IPS DF 19.7 (cell line): ENCODE measurements at places on chromosomes 2 and 18.

DNA sequence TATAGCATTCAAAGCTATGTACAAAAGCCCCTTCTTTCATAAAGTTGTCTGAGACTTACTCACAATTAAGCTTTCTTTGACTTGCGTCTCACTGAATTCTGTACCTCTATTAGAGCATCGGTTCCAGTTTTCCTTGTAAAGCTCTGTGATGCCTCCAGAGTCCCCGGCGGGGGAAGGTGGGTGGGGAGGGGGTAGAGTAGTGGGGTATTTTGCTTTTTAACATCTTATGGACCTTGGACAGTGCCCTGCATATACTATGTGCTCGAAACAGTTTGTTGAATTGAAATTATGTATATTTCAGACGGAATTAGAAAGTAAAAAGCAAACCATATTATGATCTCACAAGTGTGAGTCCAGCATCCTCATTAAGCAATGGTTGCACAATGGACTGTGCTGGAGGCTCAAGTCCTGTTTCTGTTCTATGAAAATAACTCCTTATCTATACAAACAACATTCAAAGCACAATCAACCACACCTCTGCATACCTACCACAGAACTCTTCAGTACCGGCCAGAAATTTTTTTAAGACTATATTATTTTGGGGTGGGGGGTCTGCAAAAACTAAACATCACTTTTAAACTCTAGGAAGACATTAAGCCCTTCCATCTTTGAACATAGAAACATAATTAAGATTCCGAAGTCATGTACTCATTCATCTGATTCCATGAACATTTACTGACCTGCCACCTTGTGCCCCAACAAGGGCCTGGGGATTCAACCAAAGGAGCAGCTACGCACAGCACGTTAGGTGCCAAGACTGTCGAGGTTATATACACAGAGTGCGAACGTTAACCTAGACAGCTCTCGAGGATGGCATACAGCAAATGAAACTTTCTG is 908 bp downstream of the STAT1 start:
- no peak for DNase-seq

DNA sequence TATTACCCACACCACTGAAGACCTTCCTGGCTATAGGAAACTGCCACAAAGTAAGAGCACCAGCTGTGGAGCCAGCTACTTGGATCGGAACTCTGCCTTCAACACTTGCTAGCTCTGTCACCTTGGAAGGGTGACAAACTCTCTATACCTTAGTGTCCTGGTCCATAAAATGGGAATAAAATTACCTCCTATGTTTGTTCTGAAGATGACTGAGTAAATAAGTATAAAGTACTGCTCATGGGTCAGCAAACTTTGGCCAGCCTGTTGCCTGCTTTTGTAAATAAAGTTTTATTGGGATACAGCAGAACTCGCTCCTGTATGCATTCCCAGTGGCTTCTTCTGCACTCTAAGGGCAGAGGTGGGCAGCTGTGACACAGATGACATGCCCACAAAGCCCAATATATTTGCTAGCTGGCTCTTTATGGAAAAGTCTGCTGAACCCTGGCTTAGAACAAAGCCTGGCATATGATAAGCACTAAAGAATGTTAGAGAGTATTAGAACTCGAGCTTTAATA is 451.3 kb downstream of the TMEM182 start:
- no peak for DNase-seq

DNA sequence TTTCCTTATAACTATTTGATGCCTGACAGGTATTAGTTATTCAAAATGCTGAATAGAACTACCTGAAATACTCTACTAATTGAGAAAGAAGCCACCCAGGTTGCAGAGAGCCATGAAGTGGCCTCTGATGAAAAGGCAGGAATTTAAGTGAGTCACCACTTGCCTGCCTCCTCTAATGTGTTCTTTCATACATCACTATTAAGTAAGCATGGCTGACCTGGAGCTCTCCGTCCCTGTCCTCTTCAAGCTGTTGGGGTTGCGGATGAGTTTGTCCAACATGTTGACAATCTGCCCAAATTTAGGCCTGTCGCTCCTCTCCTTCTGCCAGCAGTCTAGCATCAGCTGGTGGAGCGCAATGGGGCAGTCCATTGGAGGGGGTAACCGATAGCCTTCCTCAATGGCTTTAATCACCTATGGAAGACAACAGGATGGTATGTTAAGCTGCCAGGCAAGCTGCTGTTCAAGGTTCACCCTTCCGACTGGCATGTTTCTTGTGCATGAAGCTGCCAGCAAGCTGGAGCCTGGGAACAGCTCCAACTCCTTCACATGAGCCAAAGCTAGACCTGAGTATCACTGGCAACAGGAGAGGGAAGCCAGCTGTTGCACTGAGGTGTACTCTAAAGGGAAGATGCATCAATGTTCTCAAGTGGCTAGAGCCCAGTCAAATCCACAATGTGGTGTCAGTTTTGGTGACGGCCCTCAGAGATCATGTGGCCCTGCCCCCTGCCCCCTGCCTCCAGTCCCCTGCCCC is 142.2 kb downstream of the EPHA4 start:
- DNase-seq, result no peak

DNA sequence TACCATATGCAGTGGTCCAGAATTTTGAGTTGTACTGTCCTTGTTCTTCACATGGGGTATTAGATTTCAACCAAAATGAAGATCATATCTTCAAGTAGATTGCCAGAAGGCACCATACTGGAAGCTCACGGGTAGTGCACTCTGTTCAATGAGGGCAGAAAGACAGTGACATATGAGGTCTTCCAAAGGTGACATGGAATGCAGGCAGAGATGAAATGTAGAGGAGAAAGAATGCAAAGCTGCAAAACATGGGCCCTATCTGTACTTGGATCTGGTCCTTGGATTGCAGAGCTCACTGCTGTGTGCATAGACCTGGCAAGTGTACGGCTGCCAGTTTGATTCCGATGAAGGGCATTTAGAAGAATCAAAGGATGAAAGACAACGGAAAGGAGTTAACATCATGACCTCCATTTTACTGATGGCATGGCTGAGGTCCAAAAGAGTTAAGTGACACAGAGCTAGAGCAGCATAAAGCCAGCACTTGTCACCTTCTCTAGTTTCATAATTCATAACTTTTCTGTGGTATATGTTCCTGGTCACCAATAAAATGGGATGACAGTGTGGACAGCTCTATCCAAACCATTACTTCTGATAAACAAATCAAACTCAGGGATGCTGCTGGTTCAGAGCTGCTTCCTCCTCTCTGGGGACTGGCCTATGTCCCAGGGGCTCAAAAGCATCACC is 64.7 kb downstream of the BCL2 start:
- DNase-seq, result no peak

DNA sequence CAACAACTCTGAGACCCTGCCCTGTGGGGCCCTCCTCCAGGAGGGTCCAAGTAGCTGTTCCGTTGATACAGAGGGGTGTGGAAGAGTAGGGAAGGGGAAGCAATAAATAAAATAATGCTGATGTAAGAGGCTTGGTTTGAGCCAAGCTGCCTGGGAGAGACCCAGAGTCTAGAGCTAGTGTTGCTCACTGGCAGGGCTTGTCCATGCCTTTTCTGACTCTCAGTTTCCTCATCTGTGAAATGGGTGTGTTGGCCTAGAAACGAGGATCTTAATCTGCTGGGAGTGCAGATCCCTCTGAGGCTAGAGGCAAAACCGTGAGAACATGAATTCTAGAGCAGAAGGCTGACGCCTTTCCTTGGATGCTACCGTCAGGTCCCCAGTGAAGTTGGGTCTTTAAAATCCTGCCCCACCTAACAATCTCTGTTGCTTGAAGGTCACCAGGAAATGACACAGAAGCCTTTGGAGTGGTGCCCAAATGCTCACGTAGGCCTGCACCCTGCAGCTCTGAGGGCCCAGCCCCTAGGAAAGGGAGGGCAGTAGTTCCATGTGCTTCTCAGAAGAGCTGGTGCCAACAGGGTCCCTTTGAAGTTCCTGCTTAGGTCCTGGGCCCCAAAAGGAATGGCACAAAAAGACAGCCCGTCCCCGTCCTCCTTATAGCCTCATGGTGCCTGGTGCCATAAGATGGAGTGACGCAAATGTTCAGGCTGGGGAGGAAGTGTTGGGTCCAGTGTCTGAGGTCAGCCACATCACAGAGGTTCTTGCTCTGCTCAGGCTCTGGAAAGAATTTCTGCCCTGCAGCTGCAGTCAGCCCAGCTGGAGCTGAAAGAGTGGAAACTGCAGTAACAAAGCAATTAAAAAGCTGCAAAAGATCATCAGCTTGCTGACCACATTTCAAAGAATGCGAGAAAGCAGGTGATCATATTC is 73.2 kb upstream of the SMAD2 start:
- no peak for DNase-seq

- no peak for DNase-seq
These were observed 46.6 kb upstream of the HNRNPA3 start for GRCh38 chr2:177165721-177166711.

- no peak for DNase-seq
These were observed 33.1 kb upstream of the SMAD7 start for GRCh38 chr18:48983793-48984437.

- no peak for DNase-seq
These were observed 75.2 kb upstream of the LCLAT1 start for GRCh38 chr2:30371772-30372373.

GRCh38 chr2:39975476-39976020 is 196.5 kb upstream of the THUMPD2 start:
- DNase-seq, result no peak

- no peak for DNase-seq
These were observed 4.2 kb downstream of the TEX51 start for GRCh38 chr2:126902859-126903258.
